ENCODE measurements at places on chromosomes 2 and 18.

DNA sequence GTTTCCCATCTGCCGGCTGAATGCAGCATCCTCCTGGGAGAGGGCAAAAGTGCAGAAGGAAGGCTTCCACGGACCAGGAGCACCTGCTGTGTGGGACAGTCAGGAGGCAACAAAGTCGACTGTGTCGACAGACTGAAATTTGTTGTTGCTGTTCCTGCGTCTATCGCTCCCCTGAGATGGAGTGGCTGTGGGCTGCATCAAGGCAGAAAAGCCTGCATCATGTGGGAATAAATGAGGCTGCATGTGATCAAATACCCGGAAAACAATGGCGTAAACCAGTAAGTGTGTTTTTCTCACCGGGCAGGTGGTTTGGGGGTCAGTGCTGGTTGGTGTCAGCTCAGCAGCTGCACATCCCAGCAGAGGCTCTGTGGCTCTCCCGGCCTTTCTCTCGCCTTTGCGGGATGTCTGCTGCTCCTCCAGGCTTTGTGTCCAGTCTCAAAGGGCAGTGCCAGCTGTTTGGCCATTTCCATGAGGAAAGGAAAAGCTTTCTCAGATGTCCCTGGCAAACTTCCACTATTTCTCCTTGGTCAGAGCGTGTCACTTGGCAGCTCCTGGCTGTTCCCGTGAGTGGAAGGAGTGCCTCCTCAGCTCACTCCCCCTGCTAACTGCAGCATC lies 262.4 kb downstream of the NDUFA10 start:
- DNase-seq: no peak

DNA sequence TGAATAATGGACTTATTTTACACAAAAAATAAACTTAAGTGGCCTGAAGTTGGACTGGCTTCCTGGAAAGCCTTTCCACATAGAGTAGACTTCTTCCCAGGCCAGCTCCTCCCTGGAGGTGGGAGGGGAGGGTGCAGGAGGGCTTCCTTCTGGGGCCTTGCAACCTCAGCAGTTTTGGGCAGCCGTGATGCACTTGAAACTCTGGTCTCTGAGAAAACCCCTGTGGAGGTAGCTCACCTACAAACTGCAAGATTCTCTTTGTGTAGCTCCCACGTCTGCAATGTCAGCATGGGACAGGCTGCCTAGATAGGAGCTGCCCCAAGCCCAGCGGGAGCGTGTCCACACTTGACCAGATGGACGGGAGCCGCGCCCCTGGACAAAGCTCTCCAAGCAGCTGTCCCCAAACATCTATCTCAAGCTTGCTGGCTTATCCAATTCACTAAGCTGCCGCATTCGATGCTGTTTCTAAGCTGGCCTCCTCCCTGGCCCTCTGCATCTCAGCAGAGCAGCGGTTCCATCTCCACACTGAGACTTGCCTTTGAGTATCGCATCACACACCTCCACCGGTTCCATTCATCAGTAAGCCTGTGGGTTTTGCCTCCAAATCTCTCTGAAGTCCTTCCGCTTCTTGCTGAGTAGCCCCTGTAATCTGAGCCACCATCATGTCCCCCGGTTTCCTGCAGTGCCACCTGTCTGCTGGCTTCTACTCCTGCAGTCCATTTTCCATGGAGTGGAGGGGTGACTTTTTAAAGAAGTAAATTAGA lies 1.6 kb upstream of the LPIN1 start:
- no peak for DNase-seq

GRCh38 chr2:113012436-113013335 lies 7.4 kb downstream of the IL36A start:
- no peak for DNase-seq

DNA sequence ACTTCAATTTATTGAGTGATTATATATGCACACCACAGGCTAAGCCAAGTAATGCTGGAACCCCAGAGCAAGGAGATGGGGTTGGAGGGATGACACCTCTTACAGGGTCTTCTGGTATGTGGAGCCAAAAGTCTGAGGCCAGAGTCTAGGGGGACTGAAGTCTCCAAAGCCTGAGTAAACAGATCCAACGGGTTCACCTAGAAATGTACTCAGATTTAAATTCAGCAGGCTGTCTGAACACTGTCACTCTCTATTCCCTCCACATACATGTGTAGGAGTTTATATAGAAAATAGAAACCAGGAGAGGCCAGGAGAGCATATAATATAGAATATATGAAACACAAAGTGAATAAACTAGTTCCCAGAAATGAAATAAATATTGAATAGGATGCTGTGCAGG lies 76.1 kb downstream of the PPP1R1C start:
- no peak for DNase-seq

- DNase-seq: no peak
Observed at GRCh38 chr2:33071591-33071990, 124.8 kb downstream of the LTBP1 start.
